Activated naive CD4-positive, alpha-beta T cell (primary cell): ENCODE measurements at places on chromosomes 5 and 9.

- DNase-seq: no peak
Measured at GRCh38 chr5:177537389-177538361, 16.7 kb downstream of the FAM193B start.

DNA sequence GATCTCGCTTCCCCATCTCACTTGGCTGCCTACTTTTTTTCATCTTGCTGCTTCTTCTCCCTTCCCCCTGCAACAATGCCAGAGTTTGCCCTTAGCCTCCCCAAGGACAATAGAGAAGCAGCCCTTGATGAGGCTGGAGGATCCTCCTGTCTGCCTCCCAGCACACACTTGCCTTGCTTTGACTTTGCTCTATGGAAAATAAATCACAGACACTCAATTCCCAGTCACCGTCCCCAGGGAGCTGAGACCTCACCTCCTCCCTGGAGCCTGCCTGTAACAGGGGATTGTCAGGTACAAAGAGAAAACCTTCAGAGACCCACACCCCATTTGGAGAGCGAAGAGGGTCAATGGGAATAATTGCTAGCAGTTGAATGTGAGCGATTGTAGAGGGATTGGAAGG lies 242.1 kb upstream of the ZNF462 start:
- no peak for DNase-seq

DNA sequence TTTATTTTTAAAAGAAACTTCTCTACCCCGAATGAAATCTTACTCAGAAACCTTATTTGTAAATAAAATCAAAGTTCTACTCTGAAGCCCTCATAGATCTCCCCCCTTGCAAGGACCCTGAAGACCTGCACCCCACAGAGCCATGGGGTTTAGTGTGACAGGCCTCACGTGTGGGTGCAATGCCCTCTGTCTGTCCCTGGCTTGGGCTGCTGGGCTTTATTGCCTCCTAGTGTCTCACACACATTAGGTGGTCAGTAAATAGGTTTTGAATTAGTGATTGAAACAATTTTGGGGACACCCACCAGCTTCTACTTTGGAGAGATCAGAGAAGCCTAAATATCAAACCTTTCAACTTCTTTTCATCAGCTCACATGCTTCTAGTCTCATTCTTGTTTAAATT lies 403.7 kb downstream of the KDM4C start:
- no peak for DNase-seq

- no peak for DNase-seq
Measured at GRCh38 chr5:139767960-139768359, 27.6 kb upstream of the PSD2 start.

DNA sequence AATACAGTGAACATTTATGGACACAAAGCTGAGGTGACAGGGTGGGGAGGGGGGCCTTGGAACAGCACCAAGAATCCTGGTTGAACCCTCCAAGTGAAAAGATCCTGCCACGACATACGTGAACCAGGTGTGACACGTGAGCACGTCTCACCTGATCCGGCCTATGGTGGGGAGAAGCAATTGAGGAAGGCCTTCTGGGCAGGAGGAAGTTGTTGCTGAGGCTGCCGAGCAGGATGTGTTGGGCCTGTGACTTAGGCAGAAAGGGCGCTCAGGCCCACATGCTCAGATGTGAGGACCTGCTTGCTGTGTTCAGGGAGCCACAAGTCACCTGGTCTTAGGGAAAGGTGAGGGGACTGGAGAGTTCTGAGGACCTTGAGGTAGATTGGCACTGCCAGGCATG lies 2.5 kb upstream of the MAPK9 start:
- no peak for DNase-seq

DNA sequence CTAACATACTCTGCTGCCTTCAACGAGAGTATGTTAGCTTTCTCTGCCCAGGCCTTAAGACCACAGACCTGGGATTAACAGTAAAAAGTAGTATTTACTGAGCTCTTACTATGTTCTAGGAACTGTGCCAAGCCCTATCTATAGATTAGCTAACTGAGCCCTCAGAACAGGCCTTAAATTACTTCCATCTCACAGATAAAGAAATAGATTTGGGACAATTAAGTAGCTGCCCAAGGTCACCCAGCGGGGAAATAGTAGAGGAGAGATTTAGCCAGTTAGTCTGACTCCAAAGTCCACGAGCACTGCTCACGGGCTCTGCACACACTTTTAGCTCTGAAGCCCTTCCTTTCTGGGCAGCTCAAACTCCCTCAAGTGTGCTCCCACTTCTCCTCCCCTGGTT lies 64.5 kb upstream of the EQTN start:
- DNase-seq: no peak

DNA sequence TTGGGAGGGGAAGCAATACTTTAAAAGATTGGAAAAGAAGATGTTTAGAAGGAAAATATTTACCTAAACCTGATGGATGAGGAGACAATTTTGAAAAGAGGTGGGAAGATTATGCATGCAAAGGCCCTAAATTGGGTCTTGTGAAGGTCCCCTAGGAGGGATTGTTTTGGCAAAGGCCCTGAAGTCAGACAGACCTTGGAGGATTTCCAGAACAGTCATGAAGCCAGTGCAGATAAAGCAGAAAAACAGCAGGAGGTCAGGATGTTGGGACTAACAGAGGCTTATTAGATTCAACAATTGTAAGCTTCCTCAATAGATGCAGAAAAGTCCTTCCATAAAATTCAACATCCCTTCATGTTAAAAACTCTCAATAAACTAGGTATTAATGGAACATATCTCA lies 361.0 kb upstream of the CDH6 start:
- DNase-seq: no peak

GRCh38 chr5:116498503-116499048 lies 76.0 kb downstream of the SEMA6A start:
- no peak for DNase-seq

DNA sequence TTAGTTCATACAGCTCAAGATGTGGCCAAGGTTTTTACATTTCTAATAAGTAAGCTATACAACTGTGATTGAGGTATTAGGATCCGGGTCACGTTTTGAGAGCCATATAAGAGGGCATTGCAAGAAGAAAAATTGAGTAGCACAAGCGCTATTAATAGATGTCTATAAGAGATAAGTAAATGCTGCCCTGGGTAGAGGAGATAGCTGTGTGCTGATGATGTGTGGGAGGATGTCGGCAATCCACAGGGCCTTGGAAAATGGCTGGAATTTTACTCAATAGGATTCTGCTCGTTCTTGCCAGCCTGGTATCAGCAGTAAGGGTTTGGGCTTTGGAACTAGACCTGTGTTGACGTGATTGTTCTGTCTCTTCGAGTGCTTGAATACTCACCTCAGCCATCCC lies 41.6 kb downstream of the CSF1R start:
- no peak for DNase-seq

DNA sequence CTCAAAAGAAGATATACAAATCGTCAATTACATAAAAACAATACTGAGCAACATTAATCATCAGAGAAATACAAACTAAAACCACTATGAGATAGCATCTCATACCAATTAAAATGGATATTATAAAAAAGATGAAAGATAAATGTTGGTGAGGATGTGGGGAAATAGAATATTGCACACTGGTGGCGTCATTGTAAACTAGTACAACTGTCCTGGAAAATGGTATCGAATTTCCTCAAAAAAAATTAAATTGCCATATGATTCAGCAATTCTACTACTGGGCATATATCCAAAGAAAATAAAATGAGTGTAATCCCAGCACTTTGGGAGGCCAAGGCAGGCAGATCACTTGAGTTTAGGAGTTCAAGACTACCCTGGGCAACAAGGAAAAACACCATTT lies 326.0 kb upstream of the FTMT start:
- no peak for DNase-seq

DNA sequence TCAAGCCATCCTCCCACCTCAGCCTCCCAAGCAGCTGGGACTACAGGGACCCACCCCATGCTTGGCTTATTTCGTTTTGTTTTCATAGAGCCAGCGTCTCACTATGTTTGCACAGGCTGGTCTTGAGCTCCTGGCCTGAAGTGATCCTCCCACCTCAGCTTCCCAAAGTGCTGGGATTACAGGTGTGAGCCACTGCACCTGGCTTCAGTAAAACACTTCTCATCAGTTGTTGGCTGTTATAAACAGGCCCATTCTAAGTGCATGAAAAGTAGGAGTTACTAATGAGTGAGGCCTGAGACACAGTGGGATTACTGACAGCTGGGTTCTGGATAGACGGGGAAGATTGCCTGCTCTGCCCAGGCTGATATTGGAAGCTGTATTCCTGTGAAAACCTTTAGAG lies 3.5 kb downstream of the CRB2 start:
- no peak for DNase-seq

- no peak for DNase-seq
Measured at GRCh38 chr5:116733991-116734975, 159.7 kb upstream of the SEMA6A start.

DNA sequence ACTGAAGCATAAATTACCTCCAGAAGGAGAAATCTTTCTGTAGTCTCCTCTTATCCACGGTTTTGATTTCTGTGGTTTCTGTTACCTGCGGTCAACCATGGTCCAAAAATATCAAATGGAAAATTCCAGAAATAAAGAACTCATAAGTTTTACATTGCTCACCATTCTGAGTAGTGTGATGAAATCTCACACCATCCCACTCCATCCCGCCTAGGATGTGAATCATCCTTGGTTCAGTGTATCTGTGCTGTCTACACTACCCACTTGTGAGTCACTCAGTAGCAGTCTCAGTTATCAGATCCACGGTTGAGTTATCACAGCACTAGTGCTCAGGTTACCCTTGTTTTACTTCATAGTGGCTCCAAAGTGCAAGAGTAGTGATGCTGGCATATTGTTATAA lies 371.2 kb downstream of the NFIB start:
- DNase-seq: no peak

DNA sequence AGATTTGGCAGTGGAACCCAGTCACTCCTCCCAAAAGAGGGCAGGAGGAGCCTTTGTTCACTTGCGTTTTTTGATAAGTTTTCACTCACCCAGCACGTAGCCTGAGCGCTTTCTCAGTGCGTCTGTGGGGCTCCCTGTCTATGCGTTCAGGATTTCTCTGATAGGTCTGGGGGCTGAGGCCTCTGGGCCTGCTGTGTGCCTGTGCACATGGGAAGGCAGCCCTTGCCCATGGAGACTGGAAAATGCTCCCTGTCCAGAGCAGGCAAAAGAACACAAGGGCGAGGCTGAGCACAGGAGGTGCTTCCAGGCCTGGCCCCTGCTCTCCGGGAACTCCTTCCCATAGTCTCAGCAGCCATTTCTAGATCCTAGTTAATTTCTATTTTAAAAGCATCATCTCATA lies 249.9 kb downstream of the FSTL4 start:
- no peak for DNase-seq

- no peak for DNase-seq
Measured at GRCh38 chr5:168531987-168532864, 3.1 kb downstream of the FBLL1 start.

DNA sequence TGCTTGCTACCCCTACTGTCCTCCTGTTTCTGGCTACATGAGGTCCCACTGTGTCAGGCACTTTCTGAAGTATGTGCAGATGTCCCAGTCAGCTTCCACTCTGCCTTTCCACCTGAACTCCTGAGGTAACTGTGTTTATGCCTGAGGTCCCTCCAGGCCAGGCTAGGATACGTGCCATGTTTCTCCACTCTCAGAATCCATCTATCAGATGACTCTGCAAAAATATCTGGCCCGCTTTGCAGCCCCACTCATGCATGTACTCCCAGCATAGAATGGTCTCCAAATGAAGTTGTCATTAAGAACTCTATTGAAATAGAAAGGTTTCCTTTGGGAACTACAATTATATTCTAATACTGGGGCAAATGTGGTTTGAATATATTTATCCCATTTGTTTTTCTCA lies 231.9 kb upstream of the RASEF start:
- no peak for DNase-seq

- no peak for DNase-seq
Measured at GRCh38 chr5:88778736-88779135, 104.2 kb downstream of the MEF2C start.

GRCh38 chr5:119218830-119219782 lies 136.7 kb upstream of the TNFAIP8 start:
- DNase-seq: no peak

- DNase-seq: no peak
Measured at GRCh38 chr9:6777213-6777902, 19.6 kb downstream of the KDM4C start.

- DNase-seq: no peak
Measured at GRCh38 chr5:72539726-72540125, 32.5 kb upstream of the ZNF366 start.

- no peak for DNase-seq
Measured at GRCh38 chr9:77582525-77582924, 65.6 kb downstream of the GNA14 start.
